Stomach (tissue), 19 donors: ENCODE measurements at places on chromosomes 1 and 21. TPM values are rescaled to one million over a fixed set of nuclear protein-coding genes. Genes with fewer than 3 reads are reported as not detected.

RNU1-4 gene
- 9,966 TPM for total RNA-seq

CFHR1 gene
- total RNA-seq = not detected

DNA sequence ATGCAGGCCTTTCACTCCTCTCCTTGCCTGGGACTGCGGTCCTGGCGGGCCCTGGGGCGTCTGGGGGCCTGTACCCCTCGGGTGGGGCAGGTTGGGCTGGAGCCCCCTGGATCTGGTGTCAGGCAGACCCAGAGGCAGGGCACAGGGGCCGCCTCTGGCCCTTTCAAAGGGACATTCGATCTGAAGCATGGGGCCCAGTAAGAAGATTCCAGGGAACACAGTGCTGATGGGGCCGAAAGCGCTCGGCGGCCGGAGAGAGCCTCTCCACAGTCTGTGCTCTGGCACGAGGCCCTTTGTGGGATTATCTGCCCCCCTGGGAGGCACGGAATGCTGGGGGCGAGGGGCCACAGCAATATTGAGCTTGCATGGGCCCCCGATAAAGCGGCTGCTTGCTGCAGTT lies 15.2 kb downstream of the PRDM16 start:
- no peak for DNase-seq

- peak; percentile 34 for DNase-seq
Measured at GRCh38 chr1:53869454-53870117, 20.0 kb downstream of the YIPF1 start.

- DNase-seq = peak; percentile 31
Measured at GRCh38 chr1:245045087-245045881, 109.5 kb upstream of the KIF26B start.

GRCh38 chr21:38438462-38438893 lies 59.8 kb downstream of the ERG start:
- no peak for DNase-seq

ACTA1 gene
- total RNA-seq = not detected

DNA sequence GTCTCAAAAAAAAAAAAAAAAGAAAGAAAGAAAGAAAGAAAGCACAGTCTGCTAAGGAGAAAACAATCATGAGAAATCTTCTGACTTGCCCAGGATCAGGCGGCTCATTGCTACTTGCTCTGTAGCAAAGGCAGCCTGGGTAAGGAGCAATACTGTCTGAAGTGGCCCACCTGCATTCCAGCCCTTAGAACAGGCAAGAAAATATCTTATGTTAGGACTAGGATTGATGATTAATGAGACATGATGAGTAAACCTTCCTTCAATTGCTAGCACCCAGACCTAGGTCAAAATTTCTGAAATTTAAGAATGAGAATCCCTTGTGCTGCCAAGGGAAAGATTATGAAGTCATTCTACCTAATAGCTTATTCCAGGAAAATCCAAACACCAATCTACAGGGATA lies 140.8 kb downstream of the DSCAM start:
- no peak for DNase-seq

DNA sequence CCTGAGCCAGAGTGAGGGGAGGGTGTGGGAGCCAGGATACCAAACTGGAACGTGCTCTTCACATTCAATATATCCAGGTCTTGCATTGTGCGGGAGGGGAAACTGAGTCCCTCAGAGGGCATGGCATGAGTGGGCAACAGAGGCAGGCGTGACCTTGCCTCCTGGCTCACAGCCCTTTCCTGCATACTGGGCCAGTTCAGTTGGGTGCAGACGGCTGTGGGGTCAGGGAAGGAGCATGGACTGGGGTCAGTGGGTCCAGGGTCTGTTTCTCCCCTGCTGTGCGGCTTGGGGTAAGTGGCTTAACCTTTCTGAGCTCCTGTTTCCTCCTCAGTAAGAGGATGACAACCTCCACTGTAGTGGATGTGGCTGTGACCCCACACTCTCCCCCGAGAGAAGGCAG lies 16.6 kb downstream of the SERINC2 start:
- DNase-seq = no peak

DNA sequence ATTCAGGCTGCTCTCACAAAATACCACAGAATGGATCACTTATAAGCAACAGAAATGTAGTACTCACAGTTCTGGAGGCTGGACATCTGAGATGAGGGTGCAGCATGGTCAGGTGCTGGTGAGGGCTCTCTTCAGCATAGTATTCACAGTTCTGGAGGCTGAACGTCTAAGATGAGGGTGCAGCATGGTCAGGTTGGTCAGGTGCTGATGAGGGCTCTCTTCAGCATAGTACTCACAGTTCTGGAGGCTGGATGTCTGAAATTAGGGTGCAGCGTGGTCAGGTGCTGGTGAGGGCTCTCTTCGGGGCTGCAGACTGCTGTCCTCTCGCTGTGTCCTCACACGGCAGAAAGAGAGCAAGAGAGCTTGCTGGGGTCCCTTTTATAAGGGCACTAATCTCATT lies 17.1 kb downstream of the PDZK1IP1 start:
- DNase-seq = no peak

DNA sequence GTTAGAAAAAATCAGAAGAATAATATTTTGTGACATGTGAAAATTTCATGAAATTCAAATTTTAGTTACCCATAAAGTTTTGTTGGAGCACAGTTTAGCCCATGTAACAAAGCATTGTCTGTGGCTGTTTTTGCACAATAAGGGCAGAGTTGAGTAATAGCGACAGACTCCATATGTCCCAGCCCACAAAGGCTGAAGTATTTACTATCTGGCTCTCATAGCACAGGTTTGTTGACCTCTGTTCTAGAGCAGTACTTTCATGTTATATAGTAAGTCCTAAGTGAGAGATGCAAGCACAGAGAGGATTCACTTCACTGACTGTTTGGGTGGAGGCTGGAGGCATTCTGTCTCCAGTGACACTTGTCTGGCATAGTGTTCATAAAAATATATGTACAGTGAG lies 6.8 kb downstream of the LAMC1 start:
- DNase-seq = no peak
